ENCODE measurements at places on chromosomes 5 and 9.

- no peak for DNase-seq
Observed at GRCh38 chr9:70678153-70678552, 263.7 kb upstream of the KLF9 start.

DNA sequence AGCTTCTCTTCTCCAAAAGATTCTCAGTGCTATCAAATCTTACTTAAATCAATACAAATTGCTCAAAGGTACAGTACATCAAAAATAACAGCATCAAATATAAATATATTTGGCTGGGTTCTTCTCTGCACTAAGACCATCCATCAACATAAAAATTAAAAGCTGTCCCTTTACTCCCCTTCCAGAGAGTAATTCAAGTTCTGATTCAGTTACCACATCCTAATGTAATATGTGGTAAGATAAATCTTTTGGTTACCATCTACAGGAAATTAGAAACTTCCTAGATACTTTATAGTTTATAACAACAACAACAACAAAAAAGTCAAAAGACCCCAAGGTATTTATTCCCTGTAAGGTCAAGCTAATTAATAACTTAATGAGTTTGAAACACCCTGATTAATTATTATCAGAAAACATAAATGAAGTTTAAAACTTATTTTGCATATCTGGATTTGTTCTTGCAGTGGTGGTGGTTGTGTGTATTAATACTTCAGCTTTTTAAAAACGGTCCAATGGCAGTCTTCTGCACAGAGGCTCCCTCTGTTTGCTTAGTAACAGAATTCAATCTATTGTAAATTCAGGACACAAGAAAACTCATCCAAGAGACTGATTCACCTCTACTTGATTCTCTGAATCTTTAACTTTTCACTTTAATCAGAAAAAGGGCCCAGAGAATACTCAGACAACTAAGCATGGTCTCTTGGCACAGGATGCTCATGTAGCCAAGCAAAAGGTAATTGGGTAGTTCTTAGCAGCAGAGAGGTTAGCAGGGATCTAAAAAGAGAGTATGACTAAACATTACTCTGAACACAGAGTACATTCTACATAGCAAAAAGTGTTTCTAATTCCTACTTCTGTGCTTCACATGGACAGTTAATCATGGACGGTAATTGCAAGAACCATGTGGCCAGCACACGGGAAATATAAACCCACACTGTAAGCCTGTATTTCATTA lies 20.1 kb downstream of the DIAPH1 start:
- no peak for DNase-seq

DNA sequence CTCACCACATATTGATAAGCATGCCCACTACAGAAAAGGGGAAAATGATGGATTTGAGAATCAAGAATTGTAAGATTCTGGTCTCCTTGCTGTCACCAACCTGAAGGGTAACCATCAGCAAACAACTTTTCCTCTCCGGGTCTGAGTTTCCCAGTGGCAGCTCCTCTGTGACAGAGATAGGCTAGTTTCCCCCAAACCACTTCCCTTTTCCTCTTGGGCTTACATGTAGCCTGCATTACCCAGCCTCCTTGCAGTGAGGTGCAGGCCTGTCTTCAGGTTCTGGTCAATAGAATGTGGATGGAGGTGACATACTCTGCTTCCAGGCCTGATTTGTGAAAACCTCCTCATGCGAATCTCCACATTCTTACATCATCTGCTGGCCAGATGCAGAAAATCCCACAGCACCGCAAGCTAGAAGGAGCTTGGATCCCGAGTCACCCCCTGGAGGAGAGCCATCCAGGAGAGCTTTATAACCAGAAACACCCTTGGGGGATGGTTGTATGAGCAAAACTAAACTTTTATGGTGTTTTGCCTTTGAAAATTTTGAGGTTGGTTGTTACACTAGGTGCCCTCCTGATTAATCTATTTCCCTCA lies 206.1 kb downstream of the RGS3 start:
- DNase-seq, result no peak

- peak; percentile 27 for DNase-seq
Observed at GRCh38 chr5:152631221-152631620, 226.1 kb upstream of the NMUR2 start.

DNA sequence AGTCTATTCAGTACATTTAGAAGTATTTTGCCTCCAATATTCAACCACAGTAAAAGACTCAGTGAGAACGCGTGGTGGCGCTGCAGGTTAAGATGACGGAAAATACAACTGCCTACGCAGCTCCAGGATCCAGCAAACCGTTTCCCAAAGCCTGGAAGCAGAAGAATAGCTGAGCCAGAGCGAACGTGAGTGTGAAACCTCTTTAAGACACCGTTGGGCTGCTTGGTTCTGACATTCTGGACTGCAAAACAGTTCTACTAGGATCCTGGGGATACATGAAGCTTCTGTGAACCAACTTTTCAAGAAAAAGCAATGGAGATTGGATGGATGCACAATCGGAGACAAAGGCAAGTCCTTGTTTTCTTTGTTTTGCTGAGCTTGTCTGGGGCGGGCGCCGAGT lies at the start of gene PCDHB16:
PCDHB16 (plus strand) TSS at position 140 of the 400 bp plus-strand sequence; CDS start at position 313, 173 bp downstream.
- DNase-seq, result no peak

DNA sequence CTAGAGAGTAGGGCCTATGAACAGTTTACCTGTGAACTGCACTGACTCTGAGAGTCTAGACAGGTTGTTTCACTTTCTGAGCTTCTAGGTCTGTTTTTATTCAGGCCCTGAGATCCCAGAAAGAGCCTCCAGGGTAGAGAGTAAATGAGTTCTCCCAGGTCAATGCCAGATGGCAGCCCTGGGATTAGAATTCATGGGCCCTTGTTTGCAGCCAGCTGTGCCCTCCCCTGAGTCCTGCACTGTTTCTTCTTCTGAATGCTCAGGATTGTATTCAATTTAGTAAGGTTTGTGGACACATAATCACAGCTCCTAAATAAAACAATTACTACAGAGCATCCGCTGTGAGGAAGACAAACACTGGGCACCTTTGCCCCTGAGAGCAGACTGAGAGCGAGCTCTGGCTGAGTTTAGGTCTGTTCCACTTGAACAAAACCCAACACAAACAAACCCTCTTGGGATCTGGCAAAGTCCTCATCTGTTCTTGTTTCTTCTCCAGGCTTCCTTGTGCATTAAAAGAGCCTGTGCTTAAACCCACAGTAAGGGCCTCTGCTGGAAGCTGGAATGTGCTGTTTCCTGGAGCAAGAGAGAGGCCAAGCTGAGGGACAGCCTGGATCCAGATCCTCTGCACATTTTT lies 29.9 kb downstream of the FAM219A start:
- peak; percentile 48 for DNase-seq
